Adrenal gland (tissue), 19 donors: ENCODE measurements at places on chromosomes 16 and 17. TPM values are rescaled to one million over a fixed set of nuclear protein-coding genes. Genes with fewer than 3 reads are reported as not detected.

Gene GPRC5B
- 26.4 TPM for total RNA-seq

Gene SPAG5
- 4.2 TPM for total RNA-seq

Gene ANKS3
- total RNA-seq, result 12.3 TPM

Gene NUP88
- 70.0 TPM for total RNA-seq

Gene GPR139
- not detected for total RNA-seq

Gene CD7
- not detected for total RNA-seq

Gene PRSS22
- 0.41 TPM for total RNA-seq

Gene SMIM22
- total RNA-seq, result 1.9 TPM

Gene P2RX5
- 1.3 TPM for total RNA-seq

DNA sequence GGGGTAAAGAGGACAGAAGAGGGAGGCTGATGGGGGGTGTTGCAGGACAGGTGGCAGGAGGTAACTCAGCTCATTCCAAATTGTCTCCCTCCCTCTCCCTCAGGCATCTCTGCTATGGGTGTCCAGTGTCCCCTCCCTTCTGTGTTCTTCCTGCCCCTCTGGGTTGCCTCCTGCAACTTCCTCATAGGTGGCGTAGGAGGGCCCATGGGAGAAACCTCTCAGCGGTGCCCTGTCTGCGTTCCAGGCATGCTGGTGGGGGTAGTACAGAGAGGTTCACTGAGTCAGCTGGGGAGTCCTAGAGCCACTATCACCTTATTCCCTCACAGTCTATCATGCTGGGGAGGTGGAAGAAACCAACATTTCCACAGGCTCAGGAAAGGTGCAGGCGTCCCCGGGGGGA, 14.7 kb upstream of the ODF4 start:
- peaks cover 20% of the 10 kb centered on the region for H3K4me1 ChIP-seq
- H3K36me3 ChIP-seq, result no peaks in the 10 kb centered on the region
- H3K27me3 ChIP-seq, result no peaks in the 10 kb centered on the region
- DNase-seq, result no peak

DNA sequence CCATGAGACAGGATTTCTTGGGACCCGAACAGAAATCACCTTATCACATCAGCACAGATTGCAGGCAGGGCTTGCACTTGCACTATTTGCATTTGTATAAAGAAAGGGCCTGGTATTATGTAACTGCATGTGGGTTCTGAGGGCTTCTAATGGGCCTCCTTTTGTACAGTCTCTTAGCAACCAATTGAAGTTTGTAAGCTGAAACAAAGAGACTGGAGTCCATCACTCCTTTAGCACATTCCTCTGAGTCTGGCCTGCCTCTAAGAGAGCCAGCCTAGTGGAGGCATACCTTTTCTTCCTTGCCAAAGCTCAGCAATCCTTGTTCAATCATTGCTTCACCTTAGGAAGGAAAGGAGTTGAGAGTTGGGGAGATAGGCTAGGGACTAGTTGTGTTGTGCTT, 387.1 kb downstream of the XYLT1 start:
- no peaks in the 10 kb centered on the region for H3K4me1 ChIP-seq
- no peak overlapping the region for H3K4me3 ChIP-seq
- no peak overlapping the region for H3K27ac ChIP-seq

GRCh38 chr17:45155483-45155882, 6.2 kb upstream of the HEXIM2 start:
- H3K4me1 ChIP-seq, result peaks cover 41% of the 10 kb centered on the region
- DNase-seq, result no peak

- H3K36me3 ChIP-seq, result no peaks in the 10 kb centered on the region
- no peaks in the 10 kb centered on the region for H3K4me1 ChIP-seq
- DNase-seq, result peak; percentile 61
- H3K4me3 ChIP-seq, result no peak overlapping the region
These were observed 4.4 kb upstream of the ASGR1 start for GRCh38 chr17:7183433-7184090.
